Breast epithelium (tissue), 4 donors: ENCODE measurements at places on chromosomes 3 and 15. TPM values are rescaled to one million over a fixed set of nuclear protein-coding genes. Genes with fewer than 3 reads are reported as not detected.

DNA sequence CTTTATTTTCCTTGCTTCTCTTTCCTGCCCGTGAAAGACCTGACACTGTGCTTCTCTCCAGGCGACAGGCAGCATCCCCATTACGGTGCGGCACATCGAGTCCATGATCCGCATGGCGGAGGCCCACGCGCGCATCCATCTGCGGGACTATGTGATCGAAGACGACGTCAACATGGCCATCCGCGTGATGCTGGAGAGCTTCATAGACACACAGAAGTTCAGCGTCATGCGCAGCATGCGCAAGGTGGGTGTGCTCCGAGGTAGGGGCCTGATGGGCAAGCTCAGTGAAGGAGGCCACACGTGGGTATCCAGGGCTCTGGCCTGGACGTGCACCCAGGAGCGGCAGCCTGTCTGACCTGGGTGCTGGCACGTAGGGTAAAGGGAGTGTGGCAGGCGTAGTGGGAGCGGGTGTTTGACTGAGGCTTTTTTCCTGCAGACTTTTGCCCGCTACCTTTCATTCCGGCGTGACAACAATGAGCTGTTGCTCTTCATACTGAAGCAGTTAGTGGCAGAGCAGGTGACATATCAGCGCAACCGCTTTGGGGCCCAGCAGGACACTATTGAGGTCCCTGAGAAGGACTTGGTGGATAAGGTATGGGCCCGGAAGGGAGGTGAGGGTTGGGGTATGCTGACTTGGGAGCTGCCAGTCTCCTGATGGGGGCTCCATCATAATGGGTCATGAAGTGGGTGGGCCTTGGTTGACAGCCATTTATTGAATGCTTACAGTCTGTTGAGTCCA is 8.2 kb upstream of the PODXL2 start:
- no peaks in the 10 kb centered on the region for H3K4me1 ChIP-seq
- H3K36me3 ChIP-seq: no peaks in the 10 kb centered on the region
- no peak overlapping the region for H3K4me3 ChIP-seq
- DNase-seq: no peak

- H3K4me3 ChIP-seq: no peak overlapping the region
- H3K36me3 ChIP-seq: no peaks in the 10 kb centered on the region
- no peak for DNase-seq
- H3K27ac ChIP-seq: no peak overlapping the region
- H3K27me3 ChIP-seq: no peaks in the 10 kb centered on the region
These were observed 97.1 kb downstream of the SLC25A26 start for GRCh38 chr3:66317750-66318376.

- no peaks in the 10 kb centered on the region for H3K36me3 ChIP-seq
- no peaks in the 10 kb centered on the region for H3K27me3 ChIP-seq
- no peak overlapping the region for H3K4me3 ChIP-seq
- no peaks in the 10 kb centered on the region for H3K4me1 ChIP-seq
- DNase-seq: no peak
- H3K27ac ChIP-seq: no peak overlapping the region
These were observed 405.1 kb upstream of the PROK2 start for GRCh38 chr3:72190050-72190449.

DNA sequence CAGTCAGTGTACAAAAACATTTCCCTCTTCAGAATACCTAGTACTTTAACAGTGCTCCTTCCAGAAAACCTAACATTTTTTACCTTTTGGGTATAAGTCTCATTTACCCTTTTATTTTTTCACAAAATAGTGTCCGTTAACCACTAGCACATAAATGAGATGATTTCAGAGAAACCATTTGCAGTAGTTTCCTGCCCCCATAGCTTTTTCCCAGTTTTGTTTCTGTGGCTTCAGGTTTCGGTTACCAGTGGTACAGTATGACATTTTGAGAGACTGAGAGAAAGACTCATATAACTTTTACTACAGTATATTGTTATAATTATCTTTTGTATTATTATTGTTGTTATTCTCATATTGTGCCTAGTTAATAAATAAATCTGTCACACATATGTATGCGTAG is 6.2 kb upstream of the RBMS3 start:
- H3K4me1 ChIP-seq: no peaks in the 10 kb centered on the region
- H3K27me3 ChIP-seq: no peaks in the 10 kb centered on the region
- no peak overlapping the region for H3K4me3 ChIP-seq
- no peak for DNase-seq

- H3K4me3 ChIP-seq: no peak overlapping the region
- no peak for DNase-seq
- H3K4me1 ChIP-seq: no peaks in the 10 kb centered on the region
- no peaks in the 10 kb centered on the region for H3K36me3 ChIP-seq
These were observed 204.5 kb upstream of the CMC1 start for GRCh38 chr3:28036599-28037575.

- no peaks in the 10 kb centered on the region for H3K36me3 ChIP-seq
- H3K27ac ChIP-seq: peak overlapping the region; percentile 98
- H3K4me1 ChIP-seq: no peaks in the 10 kb centered on the region
- no peak for DNase-seq
- H3K4me3 ChIP-seq: no peak overlapping the region
- no peaks in the 10 kb centered on the region for H3K27me3 ChIP-seq
These were observed 76.8 kb downstream of the TAMM41 start for GRCh38 chr3:11769704-11770476.

GRCh38 chr3:153625506-153625905 is 463.5 kb downstream of the RAP2B start:
- no peak overlapping the region for H3K4me3 ChIP-seq
- H3K27ac ChIP-seq: no peak overlapping the region
- no peaks in the 10 kb centered on the region for H3K36me3 ChIP-seq
- no peaks in the 10 kb centered on the region for H3K27me3 ChIP-seq
- DNase-seq: no peak

Gene SLC12A1
- not detected for total RNA-seq

Gene ZMYND10
- 0.32 TPM for total RNA-seq

Gene TXNRD3
- 19.3 TPM for total RNA-seq

Gene C2CD4A
- total RNA-seq: 0.66 TPM

Gene OXTR
- total RNA-seq: 0.32 TPM

Gene CFAP91
- total RNA-seq: 4.3 TPM

Gene HGD
- 25.9 TPM for total RNA-seq
